Spinal cord (tissue), 10 donors: ENCODE measurements at places on chromosomes 7 and 10.

DNA sequence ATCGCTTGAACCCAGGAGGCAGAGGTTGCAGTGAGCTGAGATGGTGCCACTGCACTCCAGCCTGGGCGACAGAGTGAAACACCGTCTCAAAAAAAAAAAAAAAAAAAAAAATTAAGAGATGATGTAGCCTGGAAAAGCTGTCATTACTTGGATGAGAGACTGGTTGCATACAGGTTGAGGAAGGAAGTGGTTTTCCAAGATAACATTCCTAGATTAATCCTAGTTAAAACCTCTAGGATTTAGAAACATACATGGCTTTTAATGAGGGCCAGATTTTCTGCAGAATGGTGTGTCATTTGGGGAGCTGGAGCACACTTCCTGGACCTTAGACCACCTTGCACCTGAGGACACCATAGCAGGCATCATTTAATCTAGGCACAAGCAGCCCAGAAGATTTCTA lies 17.8 kb downstream of the VWA2 start:
- no peak for DNase-seq

DNA sequence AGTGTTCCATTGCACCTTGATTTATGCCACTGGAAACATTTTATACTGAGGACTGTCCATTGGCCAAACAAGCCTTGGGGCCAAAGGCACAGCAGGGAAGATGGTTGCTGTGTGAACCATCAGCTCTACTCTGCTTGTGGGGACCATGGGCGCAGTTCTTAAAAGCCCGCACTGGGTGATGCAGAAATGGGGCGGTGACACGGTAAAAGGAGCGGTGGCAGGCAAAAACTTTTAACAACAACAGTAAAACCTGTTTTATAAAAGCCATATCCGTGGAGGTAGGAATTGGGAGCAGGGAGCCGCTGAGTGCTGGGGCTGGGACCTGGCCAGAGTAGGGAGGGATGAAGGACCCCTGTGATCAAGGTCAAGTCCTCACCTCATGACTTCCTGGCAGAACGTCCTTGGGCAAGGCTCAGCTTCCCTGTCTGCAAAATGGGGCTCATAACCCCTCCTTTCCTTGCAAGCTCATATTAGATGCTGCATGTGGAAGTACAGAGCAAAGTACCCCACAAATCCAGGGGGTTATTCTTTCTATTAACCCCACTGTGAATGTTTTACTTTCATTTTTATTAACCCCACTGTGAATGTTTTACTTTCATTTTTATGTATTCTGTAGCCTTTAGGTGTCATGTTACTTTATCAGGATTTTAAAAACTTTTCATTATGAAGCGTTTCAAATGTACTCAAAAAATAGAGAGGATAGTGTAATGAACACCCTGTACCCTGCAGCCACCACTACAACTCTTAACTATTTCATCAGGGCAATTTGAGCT lies 78.3 kb downstream of the GRK5 start:
- no peak for DNase-seq

GRCh38 chr7:115099906-115100305 lies 178.0 kb downstream of the MDFIC start:
- DNase-seq: no peak

DNA sequence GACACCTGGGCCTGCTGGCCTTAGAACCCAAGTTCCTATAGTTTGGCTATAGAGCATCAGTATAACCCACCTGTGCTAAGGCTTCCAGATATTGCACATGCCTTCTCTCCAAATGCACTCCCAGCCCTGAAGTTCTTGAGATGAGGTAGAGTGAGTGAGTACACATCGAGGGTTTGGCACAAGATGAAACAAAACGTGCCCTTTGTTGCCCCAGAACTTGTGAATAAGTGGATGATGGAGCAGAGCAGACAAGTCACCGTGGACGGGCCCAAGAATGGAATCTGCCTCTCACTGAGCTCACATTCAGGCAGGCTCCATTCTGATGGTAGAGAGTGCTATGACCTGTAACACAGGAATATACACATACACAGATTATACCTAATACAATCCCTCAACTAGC lies 73.0 kb upstream of the STK17A start:
- no peak for DNase-seq

GRCh38 chr7:3747467-3747866 lies 446.4 kb downstream of the SDK1 start:
- DNase-seq: no peak
